ENCODE measurements at places on chromosomes 6 and 20. TPM values are rescaled to one million over a fixed set of nuclear protein-coding genes. Genes with fewer than 3 reads are reported as not detected.
A peak's percentile ranks its signal among the peaks of the same experiment; 100 is the strongest.

DNA sequence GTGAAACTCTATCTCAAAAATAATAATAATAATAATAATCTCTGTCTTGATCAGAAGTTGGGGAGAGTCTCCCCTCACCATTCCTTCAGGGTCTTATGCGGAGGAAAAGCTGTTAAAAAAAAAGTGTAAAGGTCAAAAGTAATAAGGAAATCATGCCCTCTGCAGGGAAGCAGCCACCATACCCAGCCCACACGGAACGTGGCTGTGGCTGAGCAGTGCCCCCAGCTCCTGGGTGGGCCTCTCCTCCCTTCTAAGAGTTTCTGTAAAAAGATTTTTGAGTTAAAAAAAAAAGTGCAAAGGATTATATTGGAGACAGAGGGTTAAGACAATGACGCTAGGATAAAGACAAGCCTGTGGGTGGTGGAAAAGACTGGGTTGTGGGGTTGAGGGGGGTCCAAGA lies 29.3 kb upstream of the ITCH start:
- no peak for DNase-seq

The GGT7 gene
- 5.7 TPM for polyA plus RNA-seq

DNA sequence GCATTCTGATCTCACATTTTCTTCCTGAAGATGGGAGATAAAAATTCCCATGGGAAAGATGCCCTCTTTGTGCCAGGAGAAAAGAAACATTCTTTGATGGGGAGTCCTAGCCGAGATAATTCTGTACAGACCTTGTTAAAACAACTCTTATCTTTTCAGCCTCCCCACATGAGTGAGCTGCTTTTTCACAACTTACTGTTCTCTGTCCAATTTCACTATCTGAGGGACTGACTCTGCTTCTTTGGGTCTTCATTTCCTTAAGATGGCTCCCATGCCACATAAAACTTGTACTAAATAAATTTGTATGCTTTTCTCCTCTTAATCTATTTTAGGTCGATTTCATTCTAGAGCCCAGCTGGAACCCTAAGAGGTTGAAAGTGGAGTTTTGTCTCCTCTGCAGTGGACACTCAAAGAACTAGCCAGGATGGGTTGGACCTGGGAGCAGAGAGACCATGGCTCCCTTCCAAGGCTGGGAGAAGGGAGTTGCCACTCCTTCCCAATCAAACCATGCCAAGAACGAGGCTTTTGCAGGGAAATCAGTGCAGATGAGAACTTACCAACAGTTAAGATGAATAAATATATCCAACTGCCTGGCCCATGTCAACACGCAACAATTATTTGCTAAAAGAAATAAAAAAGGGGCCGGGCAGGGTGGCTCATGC lies 285.8 kb upstream of the SULF2 start:
- DNase-seq, result no peak

DNA sequence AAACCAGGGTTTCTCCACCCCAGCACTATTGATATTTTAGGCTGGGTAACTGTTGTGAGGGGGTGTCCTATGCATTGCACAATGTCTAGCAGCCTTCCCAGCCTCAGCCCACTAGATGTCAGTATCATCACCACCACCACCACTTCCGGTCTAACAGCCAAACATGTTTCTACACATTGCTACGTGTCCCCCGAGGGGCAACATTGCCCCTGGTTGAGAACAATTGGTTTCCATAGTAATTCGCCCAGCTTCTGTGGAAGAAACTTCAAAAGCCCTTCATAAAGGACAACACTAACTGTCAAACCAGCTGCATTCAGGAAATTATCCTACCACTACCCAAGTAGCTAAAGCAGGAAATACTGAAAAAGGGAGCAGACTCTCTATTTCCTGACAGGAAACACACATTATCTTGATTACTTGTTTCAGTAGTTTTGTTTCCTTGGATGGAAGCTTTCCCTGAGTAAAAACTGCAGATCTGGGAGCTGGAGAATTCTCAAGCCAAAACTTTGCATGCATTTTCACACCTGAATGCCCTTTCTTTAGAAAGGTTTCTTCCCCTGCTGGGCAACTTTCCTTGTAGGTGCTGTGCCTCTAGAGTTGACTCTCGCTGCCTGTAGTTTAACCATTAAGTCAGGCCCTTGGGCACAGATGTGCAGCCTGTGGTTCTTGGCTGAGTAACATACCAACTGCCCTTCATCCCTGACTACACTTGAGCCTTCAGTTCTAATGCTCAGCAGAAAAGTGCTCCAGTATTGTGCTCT lies 23.6 kb downstream of the PKHD1 start:
- DNase-seq, result peak; percentile 34

GRCh38 chr6:41051873-41052272 lies 1.1 kb upstream of the APOBEC2 start:
- DNase-seq, result peak; percentile 38

DNA sequence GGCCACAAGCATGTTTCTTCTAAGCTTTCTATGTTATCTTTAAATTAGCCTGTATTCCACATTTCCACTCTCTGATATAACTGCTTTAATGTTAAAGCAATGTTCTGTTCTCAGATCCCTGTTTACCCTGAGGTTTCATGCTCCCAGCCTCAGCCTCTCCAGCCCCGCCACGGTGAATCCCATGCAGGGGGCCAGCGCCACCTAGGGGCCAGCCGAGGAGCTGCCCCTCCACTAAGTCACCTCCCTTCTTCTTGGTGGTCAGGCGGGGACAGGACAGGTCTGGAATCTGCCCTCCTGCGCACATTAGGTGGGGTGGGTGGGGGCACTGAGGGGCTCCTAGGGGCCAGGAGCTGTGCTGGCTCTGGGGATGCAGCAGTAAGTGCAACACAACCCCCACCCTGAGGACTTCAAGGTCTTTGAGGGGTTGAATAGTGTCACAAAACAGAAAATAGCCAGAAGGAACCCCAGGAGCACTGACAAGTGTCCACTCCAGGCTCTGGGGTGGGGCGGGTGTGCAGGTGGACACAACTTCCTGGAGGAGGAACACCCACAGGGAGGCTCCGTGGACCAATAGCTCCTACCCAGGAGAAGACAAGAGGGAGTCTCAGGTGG lies 61.6 kb downstream of the RAB44 start:
- DNase-seq, result peak; percentile 80

GRCh38 chr6:12355354-12355753 lies 65.2 kb downstream of the EDN1 start:
- DNase-seq, result no peak

The SLC24A3 gene
- polyA plus RNA-seq, result not detected

The HLA-DRB1 gene
- polyA plus RNA-seq, result 4,272 TPM

The OR12D3 gene
- polyA plus RNA-seq, result not detected

DNA sequence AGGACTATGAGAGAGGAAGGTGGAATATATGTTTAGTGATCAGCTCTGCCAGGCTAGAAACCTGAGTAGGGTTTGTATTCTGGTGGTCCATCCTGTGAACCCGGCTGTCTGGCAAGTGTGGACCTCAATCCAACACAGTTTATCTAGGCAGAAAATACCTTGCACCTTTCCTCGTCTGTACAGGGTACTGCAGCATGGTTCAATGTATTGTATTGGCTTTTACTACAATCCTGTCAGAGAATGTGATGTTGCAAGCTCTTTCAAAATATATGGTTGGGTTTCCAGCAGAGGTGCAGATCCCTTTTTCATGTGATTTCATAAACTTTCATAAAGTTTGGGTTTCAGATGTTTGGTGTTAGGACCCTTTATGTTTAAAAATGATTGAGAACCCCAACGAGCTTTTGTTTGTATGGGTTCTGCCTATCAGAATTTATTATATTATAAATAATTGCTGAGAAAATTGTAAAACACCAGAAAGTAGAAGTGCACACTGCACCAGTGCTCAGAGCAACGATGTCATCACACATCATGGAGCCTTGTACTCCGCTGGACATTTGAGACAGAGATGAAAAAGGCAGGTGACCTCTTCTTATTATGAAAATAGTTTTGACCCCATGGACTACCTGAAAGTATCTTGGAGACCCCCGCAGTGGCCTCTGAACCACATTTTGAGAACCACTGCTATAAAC lies 106.6 kb downstream of the RTN4IP1 start:
- no peak for DNase-seq

The TXLNB gene
- polyA plus RNA-seq, result 2.1 TPM

DNA sequence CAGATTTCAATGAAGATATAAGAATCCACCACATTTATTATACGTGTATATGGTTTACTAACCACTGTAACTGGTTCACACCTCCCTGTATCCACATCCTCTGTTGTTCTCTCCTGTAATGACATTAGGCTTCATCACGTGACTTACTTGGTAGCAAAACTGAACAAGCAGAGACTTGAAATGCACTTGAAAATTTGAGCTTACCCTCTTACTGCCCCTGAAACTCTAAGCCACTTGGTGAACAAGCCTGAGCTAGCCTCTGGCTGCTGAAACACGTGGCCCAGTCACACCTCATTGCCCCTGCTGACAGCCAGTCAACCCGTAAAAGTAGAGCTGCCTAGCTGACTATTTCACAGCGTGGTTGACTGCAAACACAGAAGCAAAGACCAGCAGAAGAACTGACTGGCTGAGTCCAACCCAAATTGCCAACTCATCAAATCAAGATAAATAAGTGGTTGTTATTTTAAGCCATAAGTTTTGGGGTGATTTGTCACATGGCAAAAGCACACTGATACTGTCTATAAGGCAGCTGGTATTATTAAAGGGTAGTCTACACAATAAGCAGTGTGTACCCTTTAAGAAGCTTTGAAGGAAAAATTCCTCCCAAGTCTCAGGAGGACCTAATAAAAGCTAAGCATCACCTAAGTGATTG lies 109.0 kb downstream of the RALGAPA2 start:
- DNase-seq, result no peak

The LY6G6C gene
- polyA plus RNA-seq, result not detected

- DNase-seq, result no peak
Measured at GRCh38 chr6:111553580-111553979, 52.1 kb downstream of the TRAF3IP2 start.

DNA sequence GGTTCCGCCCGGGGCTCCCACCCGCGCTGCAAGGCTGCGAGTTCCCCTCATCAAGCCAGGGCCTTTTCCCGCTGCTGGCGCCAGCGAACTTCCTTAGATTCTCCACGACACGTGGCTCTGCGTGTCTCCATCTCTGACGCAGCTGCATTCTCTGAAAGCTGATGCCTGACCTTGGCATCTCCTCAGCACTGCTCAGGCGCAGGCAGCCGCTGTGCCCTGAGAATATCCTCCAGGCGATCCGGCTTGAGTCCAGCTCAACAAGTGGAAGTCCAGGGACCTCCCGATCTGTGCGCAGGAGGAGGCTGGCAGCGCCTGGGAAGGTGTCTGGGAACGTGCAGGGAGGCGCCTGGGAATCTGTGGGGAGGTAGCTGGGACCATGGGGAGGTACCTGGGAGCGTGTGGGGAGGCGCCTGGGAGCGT lies 171.2 kb upstream of the THBS2 start:
- no peak for DNase-seq

The FLRT3 gene
- not detected for polyA plus RNA-seq

GRCh38 chr20:3766422-3767109 lies 987 bp downstream of the ADISSP start:
- DNase-seq, result no peak

DNA sequence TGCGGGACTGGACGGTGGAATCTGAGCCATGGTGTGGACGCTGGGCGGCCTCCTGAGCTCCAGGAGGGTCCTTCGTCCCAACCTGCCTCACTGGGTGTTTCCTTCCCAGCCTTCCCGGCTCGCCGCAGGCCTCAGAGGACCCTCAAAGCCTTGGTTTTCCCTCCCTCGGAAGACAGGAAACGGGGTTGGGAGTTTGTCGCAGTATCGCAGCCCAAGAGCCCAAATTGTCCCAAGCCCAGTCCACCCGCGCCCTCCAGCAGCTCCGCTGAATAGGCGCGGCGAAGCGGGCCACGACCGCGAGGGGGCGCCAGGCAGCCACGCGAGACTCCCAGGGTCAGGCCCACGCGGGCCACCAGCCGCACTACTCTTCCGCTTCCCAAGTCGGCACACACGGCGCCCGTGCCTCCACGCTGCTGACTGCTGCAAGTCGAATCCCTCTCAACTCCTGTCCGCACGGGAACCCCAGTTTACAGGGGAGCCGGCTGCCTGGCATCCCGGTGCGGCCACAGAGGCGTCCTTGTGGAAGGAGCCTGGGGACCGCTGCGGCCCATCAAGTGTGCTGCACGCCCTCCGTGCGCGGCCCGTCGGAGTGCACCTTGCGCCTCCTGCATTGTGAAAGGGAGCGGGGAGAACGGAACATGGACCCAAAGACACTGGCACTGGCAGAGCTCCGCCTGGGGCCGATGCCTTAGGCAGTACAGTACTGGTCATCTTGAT lies 40.4 kb upstream of the HMGA1 start:
- peak; percentile 88 for DNase-seq

- no peak for DNase-seq
Measured at GRCh38 chr6:129321303-129321702, 388.7 kb downstream of the ARHGAP18 start.

DNA sequence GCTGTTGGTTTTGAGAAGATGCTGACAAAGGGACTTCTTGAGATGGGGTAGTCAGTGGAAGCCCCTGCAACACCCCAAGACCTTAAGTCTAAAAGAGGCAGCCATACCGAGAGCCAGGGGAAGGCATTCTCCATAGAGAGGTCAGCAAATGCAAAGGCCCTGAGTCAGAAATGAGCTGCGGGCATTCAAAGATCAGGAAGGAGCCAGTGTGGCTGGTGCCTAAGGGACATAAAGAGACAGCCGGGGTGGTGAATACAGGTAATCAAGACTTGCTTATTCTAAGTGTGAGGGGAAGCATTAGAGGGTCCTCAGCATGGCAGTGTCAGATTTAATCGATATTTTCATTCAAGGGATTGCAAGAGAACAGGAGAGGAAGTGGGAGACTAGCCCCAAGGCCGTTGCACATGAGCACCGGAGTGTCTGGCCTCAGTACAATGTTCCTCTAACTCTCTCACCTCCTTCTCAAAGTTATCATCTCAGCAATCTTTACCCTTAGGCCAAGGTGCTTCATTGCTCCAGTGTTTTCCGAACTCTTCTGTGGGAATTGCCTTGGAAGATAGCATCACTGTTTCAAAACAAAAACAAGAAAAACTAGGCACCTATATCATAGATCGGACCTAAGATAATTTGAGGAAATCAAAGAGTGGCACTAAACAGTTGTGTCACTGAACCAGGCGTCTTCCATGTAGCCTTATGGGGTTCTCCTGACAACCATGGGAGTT lies 173.2 kb downstream of the DOK5 start:
- DNase-seq, result no peak

The SCRT2 gene
- polyA plus RNA-seq, result not detected

The OGFRL1 gene
- polyA plus RNA-seq, result 17.0 TPM

GRCh38 chr6:87274660-87275274 lies 47.6 kb upstream of the SMIM8 start:
- DNase-seq, result no peak

The RIPPLY2 gene
- polyA plus RNA-seq, result not detected

- no peak for DNase-seq
Measured at GRCh38 chr6:118187568-118188164, 280.6 kb downstream of the SLC35F1 start.

The MATN4 gene
- not detected for polyA plus RNA-seq

The HLA-DMA gene
- 1,557 TPM for polyA plus RNA-seq

DNA sequence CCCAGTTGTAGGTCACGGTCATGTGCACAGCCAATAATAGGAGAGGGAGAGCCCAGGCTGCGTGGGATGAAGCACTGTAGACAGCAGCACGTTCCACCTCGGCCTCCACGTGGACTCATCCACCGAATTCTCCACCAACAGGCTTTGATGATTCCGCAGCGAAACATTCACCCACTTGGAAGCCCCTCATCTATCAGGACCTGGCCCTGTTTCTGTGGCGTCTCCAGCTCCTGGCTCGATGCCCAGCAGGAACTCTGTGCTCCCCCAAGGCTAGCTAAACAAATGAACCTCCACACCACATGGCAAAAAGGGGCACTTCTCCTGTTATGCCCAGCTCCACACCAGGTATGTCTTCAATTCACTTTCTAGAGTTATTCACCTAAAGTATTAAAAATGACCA lies 237.9 kb upstream of the PDE10A start:
- DNase-seq, result no peak

- no peak for DNase-seq
Measured at GRCh38 chr20:23212464-23212995, 126.4 kb upstream of the CD93 start.

The ZNF341 gene
- 3.4 TPM for polyA plus RNA-seq

The CST7 gene
- polyA plus RNA-seq, result 3.1 TPM
